ENCODE measurements at places on chromosomes 11 and 22. TPM values are rescaled to one million over a fixed set of nuclear protein-coding genes. Genes with fewer than 3 reads are reported as not detected.

The IGSF22 gene
- total RNA-seq = 0.85 TPM

The SEC14L2 gene
- 12.2 TPM for total RNA-seq

The CD3E gene
- total RNA-seq = 696 TPM

The BSCL2 gene
- 34.4 TPM for total RNA-seq

The ARHGEF17 gene
- total RNA-seq = not detected

All from T-helper 1 cell treated with Interleukin-12 subunit alpha and Interleukin-12 subunit beta and Interleukin-4 antibody, amounts not matched to agents 30 ng/mL and 1 ng/mL, for 36 hours (primary cell).